Stimulated activated naive CD8-positive, alpha-beta T cell treated with anti-CD3 and anti-CD28 coated beads, Interleukin-15, Interleukin-2, amounts not matched to agents 100 U/mL and 50 U/mL, for 24 hours (primary cell): ENCODE measurements at places on chromosomes 3 and 15.

- DNase-seq, result no peak
These were observed 10.7 kb upstream of the CHSY1 start for GRCh38 chr15:101262551-101262950.

DNA sequence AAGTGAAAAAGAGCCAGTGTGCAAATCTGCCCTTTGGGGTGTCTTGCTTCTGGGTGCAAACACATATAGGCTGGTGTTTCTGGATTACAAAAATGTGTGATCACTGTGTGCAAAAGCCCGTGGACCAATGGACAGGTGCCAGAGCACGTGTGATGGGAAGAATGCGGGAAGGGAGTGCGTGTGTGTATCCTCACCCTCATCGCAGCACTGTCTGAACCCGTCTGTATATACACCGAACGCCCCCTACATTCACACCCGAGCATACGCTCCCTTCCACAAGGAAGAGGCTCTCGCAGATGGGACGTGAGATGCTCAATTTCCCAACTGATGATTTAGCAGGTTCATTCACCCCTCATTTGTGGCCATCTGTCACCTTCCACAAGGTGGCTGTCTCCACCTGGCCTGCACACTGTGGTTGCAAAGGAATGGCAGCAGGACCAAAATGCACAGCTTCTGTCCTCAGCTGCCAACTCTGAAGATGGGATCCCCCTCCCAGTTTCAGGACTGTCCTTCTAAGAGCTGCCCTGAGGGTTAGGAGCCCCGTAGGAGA is 19.4 kb upstream of the SLC6A1 start:
- no peak for DNase-seq

GRCh38 chr3:133488785-133489367 is 84.6 kb upstream of the CDV3 start:
- no peak for DNase-seq

- DNase-seq, result no peak
These were observed 308.7 kb downstream of the CHST2 start for GRCh38 chr3:143428294-143428693.

DNA sequence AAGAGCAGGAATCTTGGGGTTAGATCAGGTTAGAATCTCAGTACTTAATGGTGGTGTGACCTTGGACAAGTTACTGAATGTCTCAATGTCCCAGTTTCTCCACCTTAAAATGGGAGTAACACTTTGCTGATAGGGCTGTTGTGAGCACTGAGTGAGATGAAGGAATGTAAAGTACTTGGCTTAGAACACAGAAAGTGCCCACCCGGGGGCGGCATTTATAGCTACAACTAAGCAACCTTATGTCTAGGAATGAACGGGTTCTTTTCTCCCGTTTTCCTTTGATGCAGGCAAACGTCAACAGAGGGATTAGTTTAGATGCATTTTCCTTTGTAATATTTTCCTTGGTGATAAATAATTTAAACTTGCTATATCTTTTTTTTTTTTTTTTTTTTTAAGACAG is 176.6 kb downstream of the USP13 start:
- DNase-seq, result no peak

DNA sequence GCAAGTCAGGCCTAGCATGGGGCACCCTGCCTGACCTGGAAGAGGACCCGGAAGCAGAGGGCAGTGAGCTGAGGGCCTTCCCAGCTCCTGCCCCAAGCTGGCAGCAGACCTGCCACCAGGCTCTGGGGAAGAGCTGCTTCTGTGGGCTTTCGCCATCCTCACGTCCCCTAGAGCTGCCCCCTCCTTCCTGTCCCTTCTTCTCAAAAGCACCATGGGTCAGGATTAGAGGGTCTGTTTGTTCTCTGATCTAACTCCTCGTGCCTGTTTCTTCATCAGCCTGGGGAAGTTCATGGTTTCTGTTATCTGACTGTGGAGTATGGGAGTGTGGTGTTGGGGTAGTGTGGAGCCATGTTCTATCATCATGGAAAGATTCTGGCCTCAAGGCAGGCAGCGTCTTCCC is 58.4 kb upstream of the POLG start:
- no peak for DNase-seq

DNA sequence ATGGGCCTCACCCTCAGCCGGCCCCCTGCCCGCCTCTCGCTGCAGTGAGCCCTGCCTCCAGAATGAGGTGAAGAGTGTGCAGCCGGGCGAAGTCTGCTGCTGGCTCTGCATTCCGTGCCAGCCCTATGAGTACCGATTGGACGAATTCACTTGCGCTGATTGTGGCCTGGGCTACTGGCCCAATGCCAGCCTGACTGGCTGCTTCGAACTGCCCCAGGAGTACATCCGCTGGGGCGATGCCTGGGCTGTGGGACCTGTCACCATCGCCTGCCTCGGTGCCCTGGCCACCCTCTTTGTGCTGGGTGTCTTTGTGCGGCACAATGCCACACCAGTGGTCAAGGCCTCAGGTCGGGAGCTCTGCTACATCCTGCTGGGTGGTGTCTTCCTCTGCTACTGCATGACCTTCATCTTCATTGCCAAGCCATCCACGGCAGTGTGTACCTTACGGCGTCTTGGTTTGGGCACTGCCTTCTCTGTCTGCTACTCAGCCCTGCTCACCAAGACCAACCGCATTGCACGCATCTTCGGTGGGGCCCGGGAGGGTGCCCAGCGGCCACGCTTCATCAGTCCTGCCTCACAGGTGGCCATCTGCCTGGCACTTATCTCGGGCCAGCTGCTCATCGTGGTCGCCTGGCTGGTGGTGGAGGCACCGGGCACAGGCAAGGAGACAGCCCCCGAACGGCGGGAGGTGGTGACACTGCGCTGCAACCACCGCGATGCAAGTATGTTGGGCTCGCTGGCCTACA is 8.5 kb downstream of the GRM2 start:
- no peak for DNase-seq

- DNase-seq, result no peak
These were observed 101.0 kb downstream of the CHL1 start for GRCh38 chr3:297585-297984.

GRCh38 chr3:153138276-153139210 is 23.5 kb upstream of the RAP2B start:
- peak; percentile 63 for DNase-seq

DNA sequence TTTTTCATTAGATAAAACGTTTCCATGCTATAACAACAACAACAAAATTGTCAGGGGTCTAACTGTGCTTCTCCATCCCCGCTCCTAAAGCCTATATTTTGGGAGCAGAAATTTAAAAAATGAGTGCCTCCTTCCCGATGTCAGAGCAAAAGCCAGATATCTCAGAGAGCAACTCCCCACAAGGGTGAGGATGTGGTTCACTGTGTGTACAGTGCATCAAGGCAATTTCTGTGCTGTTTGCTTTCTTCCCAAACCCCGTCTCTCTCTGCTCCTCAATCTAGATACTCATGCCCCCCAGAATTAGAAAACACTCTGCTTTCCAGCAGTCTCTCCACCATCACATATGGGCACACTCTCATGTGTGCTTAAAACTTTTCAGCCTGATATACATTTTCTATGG is 76.7 kb upstream of the MBNL1 start:
- no peak for DNase-seq

- DNase-seq, result peak; percentile 67
These were observed 20.4 kb upstream of the NFKBIZ start for GRCh38 chr3:101828691-101829436.
